ENCODE measurements at places on chromosomes 12 and 14.

DNA sequence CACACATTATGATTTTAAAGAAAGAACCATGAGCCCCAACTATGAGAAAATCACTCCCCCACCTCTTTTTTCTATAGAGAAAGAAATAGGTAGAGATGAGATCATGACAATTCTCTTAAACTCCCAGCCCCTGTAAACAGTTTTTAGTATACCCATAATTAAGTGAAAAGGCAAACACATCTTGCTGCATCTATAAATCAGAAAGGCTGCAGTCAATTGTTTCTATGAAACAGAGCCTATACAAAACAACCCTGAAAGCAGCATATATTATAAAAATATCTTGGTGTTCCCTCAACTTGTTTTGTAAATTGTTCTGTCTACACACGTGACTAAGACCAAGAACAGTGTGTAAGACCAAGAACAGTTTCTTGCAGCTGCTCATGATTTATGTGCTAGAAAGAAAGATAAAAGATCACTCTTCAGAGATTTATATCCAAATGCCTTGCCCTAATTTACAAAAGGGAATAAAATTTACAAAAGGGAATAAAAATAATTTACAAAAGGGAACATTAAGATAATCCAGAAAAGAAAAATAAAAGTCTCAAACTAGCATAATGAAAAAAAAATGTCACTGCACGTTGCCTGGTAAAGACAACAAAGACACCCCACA is 4.8 kb downstream of the KITLG start:
- DNase-seq: no peak

GRCh38 chr12:19577281-19577530 is 137.9 kb downstream of the AEBP2 start:
- no peak for DNase-seq

DNA sequence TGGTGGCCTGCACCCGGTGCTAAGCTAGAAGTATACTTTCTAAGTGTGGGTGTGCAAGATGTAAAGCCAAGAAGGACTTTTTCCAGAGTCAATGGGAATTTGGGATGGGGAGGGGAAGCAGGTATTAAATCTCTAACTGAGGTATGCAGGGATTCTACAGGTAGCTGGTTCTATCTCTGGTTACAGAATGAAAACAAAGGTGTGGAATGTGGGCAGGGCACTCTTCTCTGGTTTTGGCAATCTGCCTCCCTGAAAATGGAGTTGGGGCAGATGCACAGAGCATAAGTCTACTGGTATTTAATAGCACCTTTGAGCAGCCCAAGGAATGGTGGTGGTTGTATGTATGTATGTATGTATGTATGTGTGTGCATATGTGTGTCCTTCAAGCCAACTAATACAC is 66.7 kb upstream of the PPP1R12A start:
- DNase-seq: no peak

DNA sequence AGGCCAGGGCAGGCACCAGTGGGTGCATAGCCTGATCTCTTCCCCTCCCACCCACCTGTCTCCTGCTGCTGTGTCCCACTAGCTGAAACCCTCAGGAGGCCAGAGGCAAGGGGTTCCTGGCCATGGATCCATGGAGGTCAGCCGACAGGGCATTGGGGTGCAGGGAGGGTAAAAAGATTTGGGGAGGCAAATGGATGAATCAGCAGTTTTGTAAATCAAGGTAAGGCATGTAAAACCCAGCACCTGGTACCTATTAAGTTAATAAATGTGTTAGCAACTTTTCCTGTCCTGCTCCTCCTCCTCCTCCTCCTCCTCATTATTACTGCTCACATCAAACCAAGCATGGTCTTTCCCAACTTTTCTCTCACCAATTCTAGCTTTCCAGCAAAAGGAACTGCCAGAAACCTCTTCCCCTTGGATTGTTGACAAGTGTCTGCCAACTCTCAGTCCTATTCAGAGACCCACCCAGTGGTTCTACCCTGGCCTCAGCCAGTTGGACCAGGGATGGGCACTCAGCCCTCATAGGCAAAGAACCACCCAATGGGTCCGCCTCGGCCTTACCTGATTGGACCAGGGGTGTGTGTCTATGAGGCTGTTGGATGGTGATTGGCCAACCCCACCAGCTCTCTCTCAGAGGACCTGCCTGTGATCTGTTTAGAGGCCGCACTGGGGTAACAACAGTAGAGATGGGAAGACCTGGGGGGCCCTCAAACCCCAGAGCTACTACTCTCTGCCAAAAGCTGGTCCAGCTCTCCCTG is 155.7 kb upstream of the GSC start:
- no peak for DNase-seq

GRCh38 chr12:85309125-85309566 is 29.1 kb downstream of the ALX1 start:
- DNase-seq: no peak

DNA sequence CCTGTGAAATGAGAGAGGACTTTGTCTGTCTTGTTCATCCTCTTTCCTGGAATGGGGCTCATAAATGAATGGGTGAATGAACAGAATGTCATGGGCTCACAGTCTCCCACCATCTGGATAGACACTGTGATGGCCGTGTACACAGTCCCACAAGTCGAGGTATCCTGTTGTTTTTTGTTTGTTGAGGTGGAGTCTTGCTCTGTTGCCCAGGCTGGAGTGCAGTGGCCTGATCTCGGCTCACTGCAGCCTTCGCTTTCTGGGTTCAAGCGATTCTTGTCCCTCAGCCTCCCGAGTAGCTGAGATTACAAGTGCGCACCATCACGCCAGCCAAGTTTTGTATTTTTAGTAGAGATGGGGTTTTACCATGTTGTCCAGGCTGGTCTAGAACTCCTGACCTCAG is 16.1 kb upstream of the PLA2G1B start:
- no peak for DNase-seq

GRCh38 chr14:87998482-87998881 is 5.5 kb upstream of the GALC start:
- no peak for DNase-seq

DNA sequence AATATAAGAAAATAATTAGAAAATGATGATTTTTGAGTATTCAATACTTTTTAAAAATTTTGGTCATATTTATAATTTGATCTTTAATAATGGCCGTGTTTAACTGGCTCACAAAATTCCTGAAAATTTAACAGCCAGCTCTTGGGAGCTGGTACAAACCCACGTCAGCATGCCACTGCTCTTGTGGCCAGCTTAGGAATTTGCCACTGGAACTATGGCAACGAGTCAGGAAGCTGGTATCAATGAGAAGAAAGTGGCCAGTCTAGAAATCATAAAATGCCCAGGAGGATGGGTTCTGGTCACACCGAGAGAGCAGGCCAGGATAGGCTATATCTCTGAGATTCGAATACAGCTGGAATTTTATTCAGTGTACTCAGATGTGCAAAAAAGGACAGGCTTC is 72.2 kb upstream of the PLEKHG3 start:
- DNase-seq: no peak

- peak; percentile 12 for DNase-seq
Measured at GRCh38 chr12:94621662-94622359, 28.5 kb downstream of the TMCC3 start.

DNA sequence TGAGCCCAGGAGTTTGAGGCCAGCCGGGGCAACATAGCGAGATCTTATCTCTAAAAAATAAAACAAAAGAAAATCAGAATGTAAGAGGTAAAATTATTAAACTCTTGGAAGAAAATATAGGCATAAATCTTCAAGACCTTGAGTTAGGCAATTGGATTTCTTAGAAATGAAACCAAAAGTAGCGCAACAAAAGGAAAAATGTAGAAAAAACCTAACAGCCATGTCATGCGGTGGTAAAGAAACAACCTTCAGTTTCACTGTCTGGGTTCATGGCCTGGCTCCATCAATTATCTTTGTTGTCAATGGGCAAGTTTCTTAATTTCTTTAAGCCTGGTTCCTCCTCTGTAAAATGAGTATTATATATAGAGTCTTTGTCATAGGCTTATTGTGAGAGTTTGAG is 5.6 kb upstream of the GCH1 start:
- DNase-seq: no peak

GRCh38 chr14:23661542-23661941 is 25.4 kb downstream of the DHRS2 start:
- no peak for DNase-seq

DNA sequence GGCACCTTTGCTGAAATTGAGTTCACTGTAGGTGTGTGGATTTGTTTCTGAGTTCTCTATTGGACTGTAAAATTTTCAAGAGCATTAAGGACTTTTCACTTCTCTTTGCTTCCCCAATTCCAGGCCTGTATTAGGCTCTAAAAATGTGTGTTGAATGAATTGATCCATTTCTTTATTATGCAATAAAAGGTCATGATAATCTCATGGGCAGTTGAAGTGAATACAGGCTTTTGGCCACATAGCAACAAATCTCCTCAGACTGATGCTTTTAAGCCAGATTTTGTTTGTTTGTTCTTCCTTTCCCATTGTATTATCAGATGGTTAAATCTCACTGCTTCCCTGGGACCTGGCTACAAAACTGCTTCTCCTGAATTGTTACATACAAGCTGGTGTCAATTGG is 258.0 kb upstream of the FAR2 start:
- DNase-seq: no peak

DNA sequence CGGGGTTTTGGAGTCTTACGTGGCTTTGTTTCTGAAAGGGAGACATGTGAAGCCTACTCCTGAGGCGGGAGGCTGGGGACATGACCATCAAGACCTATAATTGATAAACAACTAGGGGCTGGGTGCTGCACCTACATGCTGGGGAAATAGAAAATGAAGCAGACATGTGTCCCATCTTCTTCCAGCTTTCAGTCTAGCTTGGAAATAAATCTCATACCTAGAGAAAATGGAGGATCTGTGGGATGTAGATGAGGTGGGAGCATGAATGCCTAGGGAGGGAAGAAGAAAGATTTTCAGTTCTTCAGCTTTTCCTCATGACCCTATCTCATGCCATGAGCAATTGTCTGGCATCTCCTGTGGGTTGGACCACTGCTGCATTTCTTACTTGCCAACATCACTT is 22.1 kb downstream of the EMP1 start:
- DNase-seq: no peak

GRCh38 chr12:109951136-109951535 is 45.0 kb downstream of the GIT2 start:
- DNase-seq: no peak

DNA sequence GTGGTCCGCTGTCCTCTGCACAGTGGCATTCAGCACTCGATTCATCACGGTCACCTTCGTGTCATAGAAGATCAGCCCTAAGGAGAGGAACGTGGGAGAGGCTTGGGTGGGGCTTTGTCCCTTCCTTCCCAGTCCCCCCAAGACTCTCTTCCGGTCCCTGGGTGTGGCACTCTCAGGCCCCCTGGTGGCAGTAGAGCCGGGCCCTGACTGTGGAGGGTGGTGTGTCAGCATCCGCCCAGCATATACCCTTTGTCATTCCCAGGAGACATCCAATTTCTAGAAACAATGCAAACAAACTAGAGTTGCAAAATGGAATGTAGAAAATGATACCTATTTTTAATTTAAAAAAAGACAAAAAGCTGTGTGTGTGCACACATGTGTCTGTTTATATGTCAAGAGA is 45.0 kb downstream of the TRAFD1 start:
- peak; percentile 12 for DNase-seq

GRCh38 chr12:109580684-109581333 is 7.2 kb downstream of the MVK start:
- DNase-seq: no peak

- no peak for DNase-seq
Measured at GRCh38 chr12:107767466-107767865, 6.5 kb upstream of the PRDM4 start.
